ENCODE measurements at places on chromosomes 6 and 20.

- no peak for DNase-seq
Measured at GRCh38 chr6:34207695-34208443, 28.8 kb upstream of the HMGA1 start.

GRCh38 chr20:56347628-56348304, 11.0 kb upstream of the FAM210B start:
- DNase-seq: no peak

DNA sequence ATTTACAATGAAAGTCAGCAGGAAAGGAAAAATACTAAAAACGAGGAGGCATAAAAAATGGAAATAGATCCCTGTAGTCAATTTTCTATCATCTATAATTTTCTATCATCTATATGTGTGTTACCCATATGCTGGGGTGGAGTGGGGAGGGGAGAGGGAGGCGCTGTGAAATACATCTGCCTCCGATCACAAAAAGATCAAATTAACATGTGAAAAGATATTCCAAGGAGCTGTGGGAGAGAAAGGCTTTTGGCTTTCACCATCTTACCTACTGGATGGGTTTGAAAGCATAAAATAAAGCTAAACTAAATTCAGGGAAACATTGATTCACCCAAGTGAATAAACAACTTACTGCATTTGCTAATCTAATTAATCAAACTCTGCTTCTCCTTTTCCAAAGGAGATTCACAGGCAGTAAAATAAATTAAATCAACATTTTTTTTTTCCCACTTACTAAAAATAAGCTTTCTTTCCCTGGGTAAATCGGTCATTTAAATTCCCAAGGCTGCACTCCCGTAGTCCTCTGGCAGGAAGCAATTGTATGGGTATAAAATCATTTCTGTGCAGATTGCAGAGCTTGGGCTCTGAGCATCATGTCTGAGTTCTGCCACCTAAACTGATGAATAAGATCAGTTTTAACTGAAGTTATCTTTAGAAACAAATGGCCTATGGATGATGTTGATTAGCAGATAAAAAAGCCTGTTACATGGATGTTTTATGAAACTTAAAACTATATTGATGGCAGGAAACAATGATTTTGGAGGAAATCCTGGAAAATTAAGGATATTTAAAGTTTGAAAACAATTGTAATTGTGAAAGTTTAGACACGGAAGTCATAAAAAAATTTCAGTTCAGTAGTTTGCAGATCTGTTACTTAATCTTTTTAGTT, 147.9 kb downstream of the SOX4 start:
- no peak for DNase-seq

GRCh38 chr6:24915641-24916040, 20.1 kb downstream of the RIPOR2 start:
- DNase-seq: no peak

- DNase-seq: no peak
Measured at GRCh38 chr6:34098045-34098936, 47.6 kb downstream of the GRM4 start.

DNA sequence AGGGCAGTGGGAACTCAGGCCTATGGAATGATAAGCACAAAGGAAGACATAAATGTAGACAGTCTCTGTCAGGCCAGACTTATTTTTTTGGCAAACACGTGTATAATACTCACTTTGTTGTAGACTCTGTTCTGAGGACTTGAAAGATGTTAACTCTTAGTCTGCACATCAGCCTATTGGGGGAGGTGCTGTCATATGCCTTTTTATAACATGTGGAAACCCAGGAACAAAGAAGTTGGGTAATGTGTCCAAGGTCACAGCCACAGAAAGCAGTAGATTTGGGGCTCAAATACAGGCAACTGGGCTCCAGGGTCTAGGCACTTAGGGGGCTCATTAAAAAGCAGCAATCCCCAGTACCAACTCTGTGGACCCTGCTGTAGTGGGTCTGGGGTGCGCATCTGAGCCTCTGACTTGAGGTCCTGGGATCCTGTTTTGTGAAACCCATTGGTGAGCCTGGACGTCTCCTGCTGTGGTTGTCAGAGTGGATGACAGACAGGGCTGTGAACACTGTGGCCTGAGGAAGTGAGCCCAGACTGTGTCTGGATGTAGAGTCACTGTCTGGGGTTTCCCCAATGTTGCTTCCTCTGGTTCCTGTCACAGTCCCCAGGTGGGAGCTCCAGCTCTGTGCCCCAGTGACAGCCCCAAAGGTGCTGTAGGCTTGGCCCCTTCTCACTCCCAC, 50.0 kb downstream of the CDH26 start:
- no peak for DNase-seq

GRCh38 chr20:34570859-34571306, 12.4 kb downstream of the MAP1LC3A start:
- DNase-seq: no peak

GRCh38 chr6:3329393-3330051, 70.8 kb downstream of the PSMG4 start:
- no peak for DNase-seq

- DNase-seq: peak; percentile 57
Measured at GRCh38 chr6:24547243-24547642, 52.5 kb downstream of the ALDH5A1 start.

DNA sequence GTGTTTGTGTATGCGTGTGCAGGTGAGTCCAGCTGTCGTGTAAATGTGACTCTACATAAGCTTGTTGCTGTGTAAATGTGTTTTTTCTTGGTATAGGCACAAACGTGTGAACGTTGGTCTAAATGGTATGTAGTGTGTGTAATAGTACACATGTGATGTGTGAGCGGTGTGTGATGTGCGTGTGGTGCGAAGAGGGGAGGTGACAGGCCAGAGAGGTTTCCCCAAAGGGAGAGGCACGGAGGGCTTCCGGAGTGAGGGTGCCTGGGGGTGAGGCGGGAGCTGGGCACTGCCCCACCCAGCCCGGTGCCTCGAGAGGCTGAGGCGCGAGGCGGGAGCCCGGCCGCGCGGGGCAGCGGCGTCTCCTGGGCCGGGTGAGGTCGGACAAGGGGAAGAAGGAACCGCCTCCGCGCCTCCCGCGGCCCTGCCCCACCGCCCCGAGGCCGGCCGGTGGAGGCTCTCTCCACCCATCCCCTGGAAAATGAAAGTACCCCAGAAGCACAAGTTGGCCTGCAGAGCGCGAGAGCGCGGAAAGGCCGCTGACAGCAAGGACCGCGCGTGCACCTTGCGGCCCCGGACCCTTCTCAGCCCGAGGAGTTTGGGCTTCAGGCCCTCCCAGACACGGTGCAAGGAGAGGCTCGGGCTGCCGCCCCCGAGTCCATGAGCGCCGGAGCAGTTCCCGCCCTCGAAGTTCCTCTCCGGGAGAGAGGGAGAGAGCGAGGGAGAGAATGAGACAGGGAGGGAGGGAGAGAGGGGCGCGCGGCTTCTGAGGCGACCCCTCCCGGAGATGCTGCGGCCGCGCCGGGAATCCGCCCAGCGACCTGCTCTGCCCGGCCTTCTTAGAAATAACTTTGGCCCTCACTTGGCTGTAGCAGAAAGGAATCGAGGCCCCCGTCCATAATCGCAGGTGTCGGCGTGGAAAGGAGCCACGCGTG, 43.2 kb upstream of the OSTM1 start:
- DNase-seq: no peak

DNA sequence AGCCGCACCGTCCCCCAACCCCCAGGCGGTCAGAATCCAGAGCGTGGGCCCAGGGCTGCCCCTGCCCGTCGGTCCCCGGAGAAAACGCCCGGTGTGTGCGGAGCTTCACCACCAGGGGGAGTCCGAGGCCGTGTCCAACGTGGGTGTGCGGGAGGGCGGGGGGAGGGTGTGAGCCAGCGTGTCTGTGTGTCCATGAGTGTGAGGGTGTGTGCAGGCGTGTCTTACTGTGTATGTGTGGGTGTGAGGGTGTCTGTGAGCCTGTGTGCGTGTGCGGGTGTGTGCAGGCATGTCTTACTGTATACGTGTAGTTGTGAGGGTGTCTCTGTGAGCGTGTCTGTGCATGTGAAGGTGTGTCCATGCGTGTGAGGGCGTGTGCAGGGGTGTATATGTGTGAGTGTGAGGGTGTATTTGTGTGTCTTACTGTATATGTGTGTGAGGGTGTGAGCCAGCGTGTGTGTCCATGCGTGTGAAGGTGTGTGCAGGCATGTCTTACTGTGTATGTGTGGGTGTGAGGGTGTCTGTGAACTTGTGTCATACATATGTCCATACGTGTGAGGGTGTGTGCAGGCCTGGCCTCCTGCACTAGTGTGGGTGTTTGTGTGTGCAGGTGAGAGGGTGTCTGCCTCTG, 24.6 kb upstream of the GATA5 start:
- DNase-seq: peak; percentile 80

DNA sequence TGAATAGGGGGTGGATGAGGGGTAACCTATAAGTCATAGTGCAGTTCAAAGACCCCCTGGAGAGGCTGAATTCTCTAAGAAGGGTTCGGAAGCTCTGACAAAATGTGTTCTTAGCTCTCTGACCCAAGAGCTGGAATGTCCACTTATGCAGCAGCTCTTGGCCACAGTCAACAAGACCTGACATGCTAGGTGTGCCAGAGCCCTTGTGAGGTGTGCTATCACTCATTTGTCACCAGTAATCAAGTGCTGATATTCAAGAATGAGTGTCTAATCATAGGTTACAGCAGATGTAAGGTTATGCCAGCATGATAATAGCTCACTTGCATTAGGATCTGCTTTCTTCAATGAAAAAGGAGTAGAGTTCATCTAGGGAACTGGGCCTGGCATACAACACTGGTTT, 28.1 kb downstream of the TOMM6 start:
- DNase-seq: no peak

DNA sequence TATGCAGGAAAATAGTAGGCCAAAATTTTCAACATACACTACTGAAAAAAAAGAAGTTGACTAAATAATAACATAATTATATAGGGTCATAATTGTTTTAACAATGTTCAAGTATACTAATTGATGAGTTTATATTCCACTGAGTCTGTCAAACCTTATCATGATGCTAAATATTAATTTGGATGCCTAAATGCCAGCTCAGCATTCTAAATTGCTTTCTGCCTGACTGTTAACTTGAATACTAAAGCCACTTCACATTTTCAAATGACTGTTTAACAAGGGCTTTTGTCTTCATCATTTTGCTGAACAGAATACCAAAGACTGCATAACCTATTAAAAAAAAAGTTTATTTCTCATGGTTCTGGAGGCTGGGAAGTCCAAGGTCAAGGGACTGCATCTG, 232.8 kb downstream of the DOK5 start:
- DNase-seq: no peak

DNA sequence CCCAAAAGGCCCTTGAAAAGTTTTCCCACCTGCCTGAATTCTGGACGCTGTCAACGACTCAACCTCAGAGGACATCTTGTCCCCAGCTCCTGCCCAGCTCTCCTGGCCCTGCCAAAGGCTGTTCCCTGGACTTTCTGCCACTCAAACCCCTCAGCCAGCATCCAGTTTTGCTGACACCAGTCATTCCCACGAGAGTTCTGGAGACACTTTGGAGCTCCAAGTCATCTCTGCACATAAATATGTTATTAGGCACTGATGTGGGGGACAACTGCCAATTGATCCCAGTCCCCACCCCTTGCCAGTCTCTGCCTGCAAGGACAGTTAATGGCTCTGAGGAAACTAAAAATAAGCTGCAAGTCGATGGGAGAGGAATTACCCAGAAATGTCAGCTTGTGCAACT, 38.9 kb upstream of the KCNB1 start:
- DNase-seq: no peak

- no peak for DNase-seq
Measured at GRCh38 chr6:100309174-100309573, 155.5 kb downstream of the SIM1 start.

- DNase-seq: peak; percentile 33
Measured at GRCh38 chr6:167892835-167893815, 66.4 kb downstream of the AFDN start.

DNA sequence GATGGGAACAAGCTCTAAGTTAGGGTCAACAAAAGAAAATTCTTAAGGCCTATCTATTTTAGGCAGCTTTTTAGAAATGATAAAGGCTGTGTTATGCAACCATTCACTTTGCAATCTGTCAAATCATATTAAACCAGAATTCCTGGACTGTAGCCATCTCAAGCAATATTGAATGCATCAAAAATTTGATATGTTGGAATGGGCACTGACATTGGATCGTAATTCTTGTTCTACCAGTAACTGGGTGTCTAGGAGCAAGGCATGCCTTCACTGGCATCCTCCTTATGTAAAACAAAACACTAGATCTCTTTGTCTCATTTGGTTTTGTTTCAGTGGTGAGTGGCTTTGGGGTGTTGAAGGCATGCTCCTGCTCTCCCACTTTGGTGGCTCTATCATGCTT, 145.6 kb downstream of the JARID2 start:
- DNase-seq: no peak

DNA sequence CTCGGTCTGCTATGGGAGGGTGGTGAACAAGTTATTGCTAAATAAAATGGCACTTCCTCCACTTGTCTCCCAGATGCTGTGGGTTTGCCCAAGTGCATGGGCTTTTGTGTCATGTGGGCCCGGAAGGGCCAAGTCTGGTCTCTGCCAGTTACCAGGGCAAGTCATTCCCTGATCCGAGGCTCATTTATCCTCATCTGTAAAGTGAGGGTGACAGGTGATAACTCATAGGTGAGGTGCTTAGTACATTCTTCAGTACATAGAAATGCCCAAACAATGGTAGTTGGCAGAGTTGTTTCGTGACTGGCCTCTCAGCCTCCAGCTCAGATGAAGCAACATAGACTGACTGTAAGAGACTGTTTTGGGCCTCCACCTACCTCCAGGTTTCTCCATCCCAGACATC, 2.0 kb upstream of the MUCL3 start:
- no peak for DNase-seq

- no peak for DNase-seq
Measured at GRCh38 chr6:82353848-82354247, 9.8 kb upstream of the TPBG start.

- DNase-seq: no peak
Measured at GRCh38 chr20:60589623-60590022, 631.4 kb downstream of the CDH26 start.

GRCh38 chr20:23492292-23492691, 1.4 kb downstream of the CST8 start:
- DNase-seq: no peak

GRCh38 chr6:10849901-10850300, 11.6 kb upstream of the MAK start:
- DNase-seq: no peak

DNA sequence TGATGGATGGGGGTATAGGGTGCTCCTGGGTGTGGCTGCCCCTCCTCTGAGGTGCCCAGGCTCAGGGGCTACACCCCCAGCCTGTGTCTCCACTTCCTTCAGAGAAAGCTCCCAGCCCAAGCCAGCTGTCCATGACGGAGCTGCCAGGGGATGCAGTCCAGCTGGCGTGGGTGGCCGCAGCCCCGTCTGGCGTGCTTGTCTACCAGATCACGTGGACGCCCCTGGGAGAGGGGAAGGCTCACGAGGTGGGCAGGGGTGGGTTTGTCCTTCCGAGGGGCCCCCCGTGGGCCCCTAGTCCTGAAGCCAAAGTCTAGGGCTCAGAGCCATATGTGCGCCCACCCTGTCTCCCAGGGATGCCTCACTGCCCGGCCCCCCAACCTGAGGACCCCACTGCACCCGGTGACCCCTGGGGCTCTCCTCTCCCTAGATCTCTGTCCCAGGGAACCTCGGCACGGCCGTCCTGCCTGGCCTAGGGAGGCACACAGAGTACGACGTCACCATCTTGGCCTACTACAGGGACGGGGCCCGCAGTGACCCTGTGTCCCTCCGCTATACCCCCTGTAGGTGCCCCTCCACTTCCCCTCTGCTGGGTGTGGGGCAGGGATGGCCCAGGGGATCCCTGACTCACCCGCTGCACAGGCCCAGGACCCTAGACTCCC, 19.8 kb downstream of the COL20A1 start:
- DNase-seq: no peak

- no peak for DNase-seq
Measured at GRCh38 chr6:93021235-93021915, 398.0 kb downstream of the EPHA7 start.

Data from activated CD4-positive, alpha-beta T cell treated with anti-CD3 and anti-CD28 coated beads, Interleukin-10, Interleukin-2, amounts not matched to agents 100 ng/mL and 50 ng/mL, durations not matched to agents 16 hours and 8 hours (primary cell).